Heart left ventricle (tissue), 16 donors: ENCODE measurements at places on chromosomes 4 and X. TPM values are rescaled to one million over a fixed set of nuclear protein-coding genes. Genes with fewer than 3 reads are reported as not detected.

DNA sequence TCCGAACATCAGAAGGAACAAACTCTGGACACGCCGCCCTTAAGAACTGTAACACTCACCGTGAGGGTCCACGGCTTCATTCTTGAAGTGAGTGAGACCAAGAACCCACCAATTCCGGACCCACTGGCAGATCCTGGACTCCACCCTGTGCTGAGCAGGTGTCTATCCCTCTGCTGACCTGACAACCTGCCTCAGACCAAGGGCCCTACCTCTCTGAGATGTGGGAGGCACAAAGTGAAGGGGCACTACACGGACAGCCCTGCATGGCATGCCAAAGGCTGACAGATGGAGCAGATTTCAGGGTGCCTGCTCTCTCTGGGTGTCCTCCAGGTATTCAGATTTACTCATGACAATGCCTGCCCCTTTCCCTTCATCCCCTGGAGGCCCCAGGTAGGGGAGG, 14.0 kb upstream of the HSFX1 start:
- DNase-seq: no peak

Gene RAB9B
- 6.8 TPM for polyA plus RNA-seq

- peak; percentile 29 for DNase-seq
These were observed at the start of gene RPS6KA6 for GRCh38 chrX:84187533-84188319. Gene RPS6KA6 (minus strand): TSS chrX:84188199. CDS start chrX:84187899, 300 bp downstream.

Gene ANXA10
- not detected for polyA plus RNA-seq

DNA sequence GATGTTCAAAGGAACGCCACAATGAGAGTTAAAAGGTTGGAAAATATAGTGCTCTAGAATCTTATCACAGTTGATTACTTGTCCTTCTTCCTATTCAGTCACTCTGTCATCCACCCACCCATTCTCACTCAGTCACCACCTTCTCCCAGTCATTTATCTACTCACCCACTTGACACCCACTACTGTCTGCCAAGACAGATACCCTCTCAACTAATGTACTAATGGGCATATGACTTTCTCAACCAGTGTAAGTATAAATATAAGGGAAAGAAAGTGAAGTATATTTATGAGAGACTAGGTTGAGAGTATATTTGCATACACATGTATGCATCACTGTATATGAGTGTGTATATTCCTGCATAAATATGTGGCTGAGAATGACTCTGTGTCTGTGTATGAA, 20.0 kb downstream of the MID2 start:
- no peak for DNase-seq

GRCh38 chr4:84530871-84531270, 31.8 kb upstream of the NKX6-1 start:
- no peak for DNase-seq

DNA sequence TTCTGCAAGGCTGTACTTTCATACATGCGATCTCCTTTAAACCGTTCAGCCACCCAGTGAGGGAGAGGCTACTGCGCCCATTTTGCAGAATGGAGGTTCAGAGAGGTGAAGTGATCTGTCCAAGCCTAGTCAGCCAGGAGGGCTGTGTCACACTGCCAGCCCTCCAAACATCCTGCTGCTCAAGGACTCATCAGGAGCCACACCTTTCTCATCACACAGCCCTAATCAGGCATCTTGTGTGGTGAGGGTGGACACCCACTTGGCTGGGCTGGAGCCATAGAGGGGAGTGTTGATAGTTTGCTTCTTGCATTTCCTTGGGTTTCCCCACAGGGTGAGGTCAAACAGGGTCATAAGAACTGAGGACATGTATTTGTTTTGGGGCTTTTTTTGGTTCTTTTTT, 5.4 kb upstream of the CXCR3 start:
- DNase-seq: no peak
